ENCODE measurements at places on chromosomes 7 and 10.

GRCh38 chr7:135726276-135726788 lies 1.7 kb downstream of the SLC13A4 start:
- no peak for DNase-seq

DNA sequence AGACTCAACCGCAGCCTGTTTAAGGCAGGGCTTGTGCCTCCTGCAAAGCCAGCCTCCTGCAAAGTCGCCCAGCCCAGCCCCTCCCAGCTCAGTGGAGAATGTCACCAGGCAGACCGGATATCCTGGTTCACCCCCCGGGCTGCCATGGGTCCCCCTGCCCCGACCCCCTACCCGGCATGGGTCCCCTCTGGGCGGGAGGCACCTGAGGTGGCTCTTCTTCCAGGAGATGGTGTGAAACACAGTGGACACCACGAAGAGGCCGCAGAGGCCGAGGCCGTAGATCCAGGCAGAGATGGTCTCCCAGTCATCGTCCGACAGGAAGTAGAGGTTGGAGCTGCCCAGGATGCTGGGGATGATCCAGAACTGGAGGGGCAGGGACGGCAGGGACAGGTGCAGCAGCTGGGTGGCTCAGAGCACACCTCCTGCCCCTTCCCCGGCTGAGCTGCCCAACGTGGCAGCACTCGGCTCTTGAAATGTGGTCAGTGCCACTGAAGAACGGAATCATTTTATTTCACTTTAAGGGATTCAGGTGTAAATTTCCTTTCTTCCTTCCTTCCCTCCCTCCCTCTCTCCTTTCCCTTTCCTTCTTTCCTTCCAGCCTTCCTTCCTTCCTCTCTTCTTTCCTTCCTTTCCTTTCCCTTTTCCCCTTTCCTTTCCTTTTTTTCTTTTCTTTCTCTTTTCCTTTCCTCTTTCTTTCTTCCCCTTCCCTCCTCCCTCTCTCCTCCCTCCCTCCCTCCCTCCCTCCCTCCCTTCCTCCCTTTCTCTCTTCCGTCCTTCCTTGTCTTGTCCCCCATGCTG lies 36.7 kb upstream of the RADIL start:
- no peak for DNase-seq

DNA sequence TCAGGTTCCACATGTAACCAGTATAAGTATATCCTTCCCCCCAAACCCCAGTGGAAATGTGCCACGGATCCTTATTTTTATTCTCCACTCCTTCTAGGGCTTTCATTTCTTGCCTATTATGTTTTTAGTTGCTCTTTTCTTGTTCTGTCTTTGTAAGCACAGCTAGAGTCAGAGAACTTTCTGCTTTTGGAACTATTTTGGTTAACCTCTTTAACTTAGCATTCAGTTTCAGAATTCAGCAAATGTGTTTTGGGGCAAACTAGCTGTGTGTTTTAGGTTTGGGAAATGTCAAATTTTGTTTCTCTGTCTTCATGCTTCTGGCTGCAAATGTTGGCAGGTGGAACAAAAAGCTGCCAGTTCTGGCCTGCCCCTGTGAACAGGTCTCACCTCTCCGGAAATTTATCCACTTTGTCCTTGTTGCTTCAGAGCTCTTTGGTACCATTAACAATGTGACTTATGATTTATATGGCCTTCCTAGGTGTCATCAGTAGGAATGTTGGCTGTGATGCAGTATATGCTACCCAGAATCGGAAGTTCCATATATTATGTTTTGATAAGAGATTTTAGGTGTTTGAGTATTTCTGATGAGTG lies 156.1 kb downstream of the ADK start:
- DNase-seq, result no peak

DNA sequence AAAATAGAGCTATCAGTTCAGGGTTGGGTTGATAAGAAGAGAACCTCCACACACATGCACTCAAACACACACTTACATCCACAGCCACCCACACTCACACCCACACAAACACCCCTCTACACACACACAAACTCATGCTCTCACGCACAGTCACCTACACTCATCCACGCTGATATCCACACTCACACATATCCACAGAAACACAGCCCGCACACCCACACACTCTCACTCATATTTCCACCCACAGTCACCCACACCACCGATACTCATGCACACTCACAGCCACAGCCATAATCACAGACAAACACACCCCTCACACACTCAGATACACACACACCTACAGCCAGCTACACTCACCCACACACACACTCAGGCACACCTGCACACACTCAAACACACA lies 333.0 kb upstream of the TPK1 start:
- no peak for DNase-seq

GRCh38 chr7:101021703-101022102 lies 1.8 kb downstream of the MUC17 start:
- no peak for DNase-seq

DNA sequence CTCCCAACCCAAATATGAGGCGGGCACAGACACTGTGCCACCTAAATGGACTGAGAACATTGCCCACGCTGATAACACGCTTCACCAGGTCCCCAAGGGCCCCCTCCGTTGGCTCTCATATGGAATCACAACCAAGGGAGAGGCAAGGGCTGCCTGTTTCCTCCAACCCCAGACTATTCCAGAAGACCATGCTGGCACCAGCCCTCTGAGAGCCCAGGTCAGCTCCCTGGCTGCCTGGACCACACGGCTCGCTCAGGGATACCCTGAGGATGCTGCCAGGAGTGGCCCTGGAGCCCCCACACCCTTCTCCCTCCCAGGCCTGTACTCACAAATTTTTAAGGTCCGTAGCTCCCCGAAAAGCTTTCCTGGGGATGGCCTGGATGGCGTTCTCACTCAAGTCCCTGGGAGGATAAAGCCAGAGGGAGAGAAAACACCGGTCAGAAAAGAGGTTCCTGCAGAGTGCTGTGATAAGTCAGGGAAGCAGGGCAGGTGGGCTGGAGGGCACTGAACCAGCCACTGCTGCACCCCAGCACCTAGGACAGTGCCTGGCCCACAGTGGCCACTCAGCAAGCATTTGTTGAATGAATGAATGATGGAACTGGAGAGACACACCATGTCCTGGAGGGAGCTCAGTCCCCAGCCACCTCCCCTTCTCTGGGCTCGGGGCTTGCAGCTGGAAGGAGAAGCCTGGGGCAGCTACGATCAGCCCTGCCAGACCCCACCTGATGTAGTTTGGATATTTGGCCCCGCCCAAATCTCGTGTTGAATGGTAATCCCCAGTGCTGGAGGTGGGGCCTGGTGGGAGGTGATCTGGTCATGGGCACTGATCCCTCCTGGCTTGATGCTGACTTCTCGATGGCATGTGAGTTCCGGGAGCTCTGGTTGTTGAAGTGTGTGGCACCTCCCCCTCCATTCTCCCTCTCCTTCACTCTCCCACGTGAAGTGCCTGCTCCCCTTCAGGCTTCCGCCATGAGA lies 119.8 kb downstream of the SLIT1 start:
- no peak for DNase-seq

- no peak for DNase-seq
Measured at GRCh38 chr7:2012044-2012900, 220.5 kb downstream of the MAD1L1 start.

DNA sequence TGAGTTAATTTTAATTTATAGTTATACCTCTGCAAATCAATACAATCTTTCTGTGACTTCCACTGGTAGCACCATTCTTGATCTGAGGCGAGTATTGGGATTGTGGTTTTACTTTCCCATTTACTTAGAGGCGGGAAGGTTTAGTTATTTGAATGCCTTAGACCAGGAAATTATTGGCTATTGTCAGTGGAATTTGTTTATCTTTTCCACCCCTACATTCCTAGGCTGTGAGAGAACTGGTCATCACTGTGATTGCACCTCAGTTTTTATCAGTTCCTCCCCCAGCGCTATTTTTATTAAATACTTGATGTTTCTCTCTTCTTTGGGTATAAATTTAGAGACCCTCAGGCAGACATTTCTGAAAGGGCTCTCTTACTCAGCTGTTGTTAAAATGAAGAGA lies 29.9 kb downstream of the CDK14 start:
- DNase-seq, result no peak

- DNase-seq, result no peak
Measured at GRCh38 chr7:114086537-114086913, 167.7 kb upstream of the PPP1R3A start.

GRCh38 chr10:15120523-15120922 lies 23.4 kb downstream of the RPP38 start:
- DNase-seq, result no peak

- no peak for DNase-seq
Measured at GRCh38 chr10:2978574-2979273, 88.6 kb upstream of the PFKP start.

- no peak for DNase-seq
Measured at GRCh38 chr10:97612386-97612785, 20.9 kb downstream of the MORN4 start.

DNA sequence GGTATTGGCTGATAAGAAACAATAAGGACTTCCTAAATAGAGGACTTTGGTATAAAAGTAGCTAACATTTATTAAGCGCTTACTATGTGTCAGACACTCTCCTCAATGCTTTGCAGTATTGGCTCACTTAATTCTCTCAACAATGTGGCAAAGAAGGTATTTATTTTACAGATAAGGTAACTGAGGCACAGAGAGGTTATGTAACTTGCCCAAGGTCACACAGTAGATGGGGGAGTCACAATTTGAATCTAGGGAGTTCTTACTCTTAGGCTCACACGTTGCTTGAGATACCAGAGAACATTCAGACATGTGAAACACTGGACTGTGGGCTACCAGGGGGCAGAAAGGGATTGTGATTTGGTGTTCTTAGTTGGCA lies 60.8 kb upstream of the GPR158 start:
- no peak for DNase-seq

DNA sequence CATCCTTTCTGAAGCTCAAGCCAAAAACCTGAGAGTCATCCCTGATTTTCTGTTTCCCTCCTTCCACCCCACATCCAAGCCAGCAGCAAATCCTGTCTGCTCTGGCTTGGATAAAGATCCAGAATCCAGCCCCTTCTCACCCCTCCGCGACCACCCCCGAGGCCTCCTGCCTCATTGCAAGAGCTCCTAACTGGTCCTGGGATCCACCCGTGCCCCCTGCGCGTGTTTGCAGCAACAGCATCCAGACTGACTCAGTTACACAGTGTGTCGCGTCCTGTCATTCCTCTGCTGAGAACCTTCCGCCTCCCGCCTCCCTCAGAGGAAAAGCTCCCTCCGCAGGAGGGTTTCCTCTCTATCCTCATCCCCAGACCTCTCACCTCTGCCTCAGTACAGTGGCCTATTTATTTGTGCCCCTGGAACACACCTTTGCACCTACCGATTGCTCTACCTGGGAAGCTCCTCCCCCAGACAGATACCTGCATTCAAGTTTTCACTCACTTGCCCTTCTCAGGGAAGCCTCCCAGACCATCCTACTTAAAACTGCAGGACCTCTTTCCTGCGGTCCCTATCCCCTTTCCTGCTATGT lies 21.6 kb upstream of the GRID1 start:
- DNase-seq, result no peak

DNA sequence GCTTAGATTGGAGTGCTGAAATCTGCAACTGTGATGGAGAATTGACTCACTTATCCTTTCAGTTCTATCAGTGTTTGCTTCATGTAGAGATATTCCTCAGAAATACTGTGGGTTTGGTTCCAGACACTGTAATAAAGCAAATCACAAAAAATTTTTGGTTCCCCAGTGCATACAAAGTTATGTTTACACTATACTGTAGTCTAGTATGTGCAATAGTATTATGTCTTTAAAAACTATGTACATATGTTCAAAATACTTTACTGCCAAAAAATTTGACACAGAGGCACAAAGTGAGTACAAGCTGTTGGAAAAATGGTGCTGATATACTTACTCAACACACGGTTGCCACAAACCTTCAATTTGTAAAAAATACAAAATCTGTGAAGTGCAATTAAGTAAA lies 112.5 kb downstream of the EPC1 start:
- DNase-seq, result no peak

DNA sequence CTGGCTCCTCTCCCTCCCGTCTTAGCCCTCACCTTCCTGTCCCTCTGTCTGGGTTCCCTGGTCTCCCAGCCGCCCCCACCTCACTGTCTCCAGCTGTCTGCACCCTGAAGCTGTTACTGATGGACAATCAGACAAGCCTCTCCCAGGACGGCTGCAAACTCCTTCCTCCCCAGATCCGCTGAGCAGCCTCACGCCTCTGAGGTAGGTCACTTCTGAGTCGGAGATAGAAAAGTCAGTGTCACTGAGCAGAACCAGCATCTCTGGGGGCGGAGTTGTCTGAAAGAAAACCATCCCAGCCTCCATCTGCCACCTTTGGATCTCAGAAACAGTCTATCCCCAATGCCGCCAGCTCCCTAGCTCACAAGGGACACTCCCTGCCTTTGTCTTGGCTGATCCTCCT lies 27.4 kb downstream of the FAM241B start:
- no peak for DNase-seq
